ENCODE measurements at places on chromosomes 16 and 17.

DNA sequence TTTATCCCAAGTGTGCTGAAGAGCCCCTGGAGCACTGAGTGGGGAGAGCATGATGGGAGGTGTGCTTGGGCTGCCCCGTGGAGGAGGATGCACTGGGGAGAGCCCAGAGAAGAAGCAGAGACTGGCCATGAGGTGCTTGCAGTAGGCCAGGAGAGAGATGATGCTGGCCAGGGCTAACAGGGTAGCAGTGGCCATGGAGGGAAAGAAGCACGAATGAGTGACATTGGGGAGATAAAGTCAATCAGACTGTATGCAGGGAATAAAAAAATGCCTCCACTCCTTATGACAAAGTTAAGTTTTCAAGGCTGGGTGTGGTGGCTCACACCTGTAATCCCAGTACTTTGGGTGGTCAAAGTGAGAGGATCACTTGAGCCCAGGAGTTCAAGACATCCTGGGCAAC, 5.4 kb upstream of the TMEM220 start:
- DNase-seq, result no peak

- DNase-seq, result no peak
These were observed 119.1 kb downstream of the FTO start for GRCh38 chr16:53822936-53823529.

GRCh38 chr16:81804134-81804610, 25.1 kb downstream of the PLCG2 start:
- no peak for DNase-seq

DNA sequence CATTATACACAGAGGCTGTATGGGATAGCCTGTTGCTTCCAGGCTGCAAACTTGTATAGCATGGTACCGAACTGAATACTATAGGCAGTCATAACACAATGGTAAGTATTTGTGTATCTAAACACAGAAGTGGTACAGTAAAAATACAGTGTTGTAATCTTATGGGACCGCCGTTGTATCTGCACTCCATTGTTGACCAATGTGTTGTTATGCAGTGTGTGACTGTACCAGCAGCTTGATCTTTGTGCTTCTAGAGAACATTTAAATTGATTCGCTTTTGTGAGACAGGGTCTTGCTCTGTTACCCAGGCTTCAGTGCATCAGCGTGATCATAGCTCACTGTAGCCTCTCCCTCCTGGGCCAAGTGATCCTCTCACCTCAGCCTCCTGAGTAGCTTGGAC, 31.5 kb downstream of the WWOX start:
- DNase-seq, result no peak

GRCh38 chr17:20053361-20053964, 44.3 kb downstream of the SPECC1 start:
- DNase-seq, result no peak

- DNase-seq, result no peak
These were observed 6.4 kb downstream of the PRKCB start for GRCh38 chr16:23842137-23842600.

GRCh38 chr17:5892921-5893675, 177.1 kb upstream of the WSCD1 start:
- DNase-seq, result no peak

- DNase-seq, result no peak
These were observed 27.9 kb downstream of the CDH11 start for GRCh38 chr16:65094009-65094408.

Measured in renal cortex interstitium (tissue), 15 donors.